T-helper 1 cell (primary cell): ENCODE measurements at places on chromosomes 3 and 15.

GRCh38 chr3:156251424-156251823 is 131.0 kb downstream of the KCNAB1 start:
- no peak for DNase-seq

DNA sequence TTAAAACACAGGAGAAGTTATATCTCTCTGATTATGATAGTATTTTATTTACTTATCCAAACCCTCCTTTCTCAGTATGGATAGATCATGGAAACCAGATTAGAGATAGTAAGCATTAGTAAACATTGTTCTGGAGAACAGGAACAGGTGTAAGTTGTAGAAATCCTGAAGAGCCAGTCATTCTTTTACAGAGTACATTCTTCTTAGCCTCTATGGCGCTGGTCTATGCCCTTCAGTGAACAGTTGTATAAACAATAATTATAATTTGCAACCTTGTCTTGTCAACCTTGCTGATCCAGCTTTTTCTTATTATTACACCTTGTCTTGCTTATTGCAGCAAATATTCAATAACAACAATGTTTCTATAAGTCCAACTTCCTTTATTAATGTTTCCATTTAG is 47.4 kb downstream of the SLC15A2 start:
- DNase-seq: no peak

GRCh38 chr3:45558431-45558830 is 36.1 kb upstream of the LIMD1 start:
- no peak for DNase-seq

GRCh38 chr3:48039487-48040190 is 23.4 kb upstream of the MAP4 start:
- no peak for DNase-seq

- DNase-seq: no peak
Measured at GRCh38 chr15:69891606-69892005, 206.1 kb downstream of the TLE3 start.

GRCh38 chr15:79091204-79091867 is 756 bp upstream of the RASGRF1 start:
- no peak for DNase-seq

GRCh38 chr3:30263238-30263924 is 343.0 kb upstream of the TGFBR2 start:
- no peak for DNase-seq

- DNase-seq: no peak
Measured at GRCh38 chr3:12046406-12046805, 42.2 kb downstream of the SYN2 start.

DNA sequence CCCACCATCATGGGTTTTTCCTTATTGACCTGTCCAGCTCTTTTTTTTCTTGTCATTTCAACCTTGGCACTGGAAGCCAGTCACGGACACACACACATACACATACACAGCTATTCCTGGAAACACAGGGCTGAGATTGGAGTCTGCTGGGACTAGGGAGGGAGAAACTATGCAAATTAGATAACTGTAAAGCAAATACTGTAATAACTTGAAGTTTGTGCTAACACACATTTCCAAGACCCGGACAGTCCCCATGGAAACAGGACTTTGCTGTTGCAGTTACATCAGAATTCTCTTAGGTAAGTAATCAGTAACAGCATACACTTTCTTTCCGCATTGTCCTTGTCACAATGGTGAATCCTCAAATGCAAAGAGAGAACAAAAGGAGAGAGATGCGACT is 304.4 kb downstream of the KBTBD8 start:
- DNase-seq: no peak

DNA sequence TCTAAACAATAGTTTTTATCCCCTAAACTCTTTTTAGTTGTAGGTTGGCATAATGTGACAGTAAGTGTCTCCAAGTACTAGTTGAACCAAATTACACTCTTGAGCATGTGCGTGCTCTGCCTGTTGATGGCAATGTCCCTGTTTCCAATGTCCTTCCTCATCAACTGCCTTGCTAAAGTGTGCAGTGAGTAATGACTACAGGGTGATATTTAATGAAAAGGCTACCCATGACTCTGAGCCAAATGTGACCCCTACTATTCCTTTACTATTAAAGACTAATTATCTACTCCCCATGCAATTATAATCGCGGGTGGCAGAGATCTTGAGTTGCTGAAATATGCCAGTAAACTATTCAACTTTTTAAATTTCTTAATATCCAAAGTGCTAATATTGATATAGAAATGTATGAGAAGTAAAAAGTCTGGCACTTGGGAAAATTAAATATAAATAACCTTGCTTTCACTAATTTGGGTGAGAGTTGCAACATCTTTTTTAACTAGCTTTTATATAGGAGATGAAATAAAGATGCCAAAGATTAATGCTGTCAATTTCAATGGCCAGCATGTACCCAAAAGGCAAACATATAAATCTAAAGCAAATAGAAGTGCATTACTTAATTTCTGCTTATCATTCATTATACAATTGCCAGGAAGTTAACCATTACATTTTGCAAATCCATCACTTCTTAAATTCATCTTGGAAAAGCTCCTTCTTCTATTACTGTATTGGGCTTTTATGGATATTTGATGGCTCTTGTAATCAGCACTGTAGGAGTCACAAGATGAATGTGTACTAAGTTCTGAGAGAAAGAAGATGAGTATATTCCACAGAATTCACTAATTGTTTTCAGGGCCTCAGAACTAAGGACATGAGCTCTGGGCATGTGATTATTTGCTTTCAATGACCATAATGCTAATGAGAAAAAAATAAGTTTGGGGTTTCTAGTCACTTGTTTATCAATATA is 518.2 kb upstream of the NAALADL2 start:
- no peak for DNase-seq

GRCh38 chr3:130846181-130846580 is 47.7 kb upstream of the ATP2C1 start:
- no peak for DNase-seq

DNA sequence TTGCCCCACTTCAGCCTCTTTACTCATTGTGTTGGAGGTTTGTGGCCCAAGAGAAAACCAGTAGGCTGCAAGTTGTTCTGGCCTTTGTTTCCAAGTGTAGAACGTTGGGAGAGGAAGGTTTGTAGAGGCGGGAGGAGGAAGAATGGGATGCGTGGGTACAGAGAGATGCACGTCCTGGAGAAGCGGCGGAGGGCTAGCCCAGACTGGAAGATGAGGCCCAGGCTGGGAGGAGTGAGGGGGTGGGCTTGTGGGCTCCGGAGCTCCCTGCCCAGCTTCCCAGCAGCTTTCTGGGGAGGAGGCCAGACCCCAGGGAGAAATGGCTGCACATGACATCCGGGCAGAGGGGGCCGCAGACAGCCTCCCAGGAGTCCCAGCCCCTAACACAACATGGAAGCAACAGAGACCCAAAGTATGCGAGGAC is 5.3 kb downstream of the PLA2G4F start:
- DNase-seq: no peak

DNA sequence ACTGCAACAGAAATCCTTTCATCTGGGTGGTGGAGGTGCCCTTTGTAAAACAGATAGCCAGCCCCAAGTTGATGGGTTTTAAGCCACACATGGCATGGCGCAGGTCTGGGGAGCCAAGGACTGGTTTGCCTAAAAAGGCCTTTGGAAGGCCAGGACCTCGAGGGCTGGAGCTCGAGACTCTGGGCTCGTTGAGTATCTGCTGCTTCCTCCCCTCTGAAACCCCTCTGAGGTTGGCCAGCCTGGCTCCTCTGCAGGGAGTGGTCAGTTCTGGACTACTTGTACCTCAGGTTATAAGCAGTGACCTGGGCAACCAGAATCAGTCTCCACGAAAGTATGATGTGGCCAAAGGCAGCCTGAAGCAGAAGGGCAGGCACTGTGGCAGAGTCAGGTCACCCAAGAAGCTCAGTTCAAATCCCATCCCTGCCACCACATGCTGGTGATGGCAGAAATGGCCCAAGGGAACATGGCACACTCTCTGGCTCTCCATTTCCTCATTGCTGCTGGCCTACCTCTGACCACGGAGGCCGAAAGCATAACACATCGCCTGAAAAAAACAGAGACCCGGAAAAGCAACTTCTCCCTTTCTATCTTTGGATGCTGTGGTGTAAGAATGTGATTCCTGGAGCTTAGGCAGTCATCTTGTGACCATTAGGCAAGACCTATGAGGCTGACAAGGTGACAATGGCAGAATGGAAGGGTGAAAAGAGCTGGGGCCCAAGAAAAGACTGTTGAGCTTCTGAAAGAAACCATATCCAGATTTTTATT is 51.2 kb downstream of the WNT7A start:
- DNase-seq: no peak

- DNase-seq: no peak
Measured at GRCh38 chr3:44948239-44948638, 27.7 kb downstream of the ZDHHC3 start.
